ENCODE measurements at places on chromosomes 5 and 9.

DNA sequence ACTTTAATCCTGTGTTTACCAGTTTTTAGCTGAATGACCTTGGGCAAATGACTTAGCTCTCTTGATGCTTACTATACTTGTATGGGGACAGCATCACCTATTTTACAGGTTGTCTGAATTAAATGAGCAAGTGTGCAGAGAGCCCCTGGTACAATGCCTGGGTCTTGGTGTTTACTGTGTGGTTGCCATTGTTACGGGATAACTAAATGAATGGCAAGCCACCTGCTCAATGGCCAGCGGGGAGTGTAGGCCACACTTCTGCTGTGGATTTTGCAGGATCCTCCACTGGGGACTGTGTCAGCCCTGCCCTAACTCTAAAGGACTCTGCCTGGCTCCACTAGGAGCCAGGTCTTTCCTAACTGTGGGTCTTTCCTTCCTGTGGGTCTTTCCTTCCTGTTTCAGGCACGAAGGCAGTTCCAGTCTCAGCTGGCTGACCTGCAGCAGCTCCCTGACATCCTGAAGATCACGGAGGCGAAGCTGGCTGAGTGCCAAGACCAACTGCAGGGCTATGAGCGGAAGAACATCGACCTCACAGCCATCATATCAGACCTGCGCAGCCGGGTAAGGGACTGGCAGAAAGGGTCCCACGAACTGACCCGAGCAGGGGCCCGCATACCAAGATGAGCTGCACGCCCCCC lies 10.3 kb upstream of the GLE1 start:
- DNase-seq = peak; percentile 47

DNA sequence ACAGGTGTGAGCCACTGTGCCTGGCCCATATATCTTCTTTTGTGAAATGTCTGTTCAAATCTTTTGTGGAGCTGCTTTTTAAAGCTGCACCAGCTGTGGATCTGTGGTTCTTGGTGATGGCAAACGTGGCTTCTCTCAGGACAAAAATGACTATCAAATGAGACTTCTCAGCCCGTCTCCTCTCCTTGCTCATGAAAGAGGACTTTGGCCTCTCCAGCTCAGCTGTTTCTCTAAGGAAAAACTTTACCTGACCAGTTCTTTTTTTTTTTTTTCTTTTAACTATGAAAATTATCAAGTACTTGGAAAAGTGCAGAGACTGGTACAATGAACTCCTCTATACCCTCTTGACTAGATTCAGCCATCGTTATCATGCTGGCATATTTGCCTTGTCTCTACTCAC lies 44.8 kb downstream of the RALGPS1 start:
- no peak for DNase-seq

DNA sequence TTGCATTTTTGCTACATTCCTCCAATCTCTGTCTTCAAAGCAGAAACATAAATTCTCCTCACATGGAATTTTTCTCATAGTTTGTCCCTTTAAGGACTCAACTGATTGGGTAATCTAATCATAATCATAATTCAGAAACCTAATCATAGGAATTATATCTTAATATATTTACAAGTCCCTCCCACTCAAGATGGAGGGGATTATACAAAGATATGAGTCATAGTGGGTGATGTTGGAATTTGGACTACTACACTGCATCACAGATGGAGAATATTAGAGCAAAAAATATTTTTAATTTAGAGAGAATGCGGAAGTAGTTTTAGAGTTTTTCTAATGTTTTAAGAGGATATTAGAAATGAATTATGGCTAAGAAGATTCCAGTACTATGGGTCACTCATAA lies 1034.0 kb downstream of the DTWD2 start:
- DNase-seq = no peak

DNA sequence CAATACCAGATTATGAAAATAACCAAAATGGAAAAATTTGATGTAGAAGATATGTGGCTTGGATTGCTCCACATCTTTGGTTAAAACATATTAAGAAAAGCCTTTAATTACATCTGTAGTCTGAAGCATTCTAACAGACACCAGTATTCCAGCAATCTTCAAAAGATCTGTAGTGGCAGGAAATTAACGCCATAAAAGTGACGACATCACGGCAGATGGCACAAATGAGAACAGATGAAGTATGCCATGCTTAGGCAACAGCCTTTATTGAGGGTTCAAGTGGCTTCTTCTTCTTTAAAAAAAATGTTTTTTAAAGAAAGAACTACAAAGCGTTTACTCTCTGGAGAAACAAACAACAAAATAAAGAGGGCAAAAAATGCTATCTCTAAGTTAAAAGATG lies 164.2 kb downstream of the MEF2C start:
- DNase-seq = no peak

- no peak for DNase-seq
Measured at GRCh38 chr9:106920701-106921283, 57.8 kb downstream of the ZNF462 start.

- no peak for DNase-seq
Measured at GRCh38 chr5:169545762-169546161, 37.8 kb upstream of the SPDL1 start.

DNA sequence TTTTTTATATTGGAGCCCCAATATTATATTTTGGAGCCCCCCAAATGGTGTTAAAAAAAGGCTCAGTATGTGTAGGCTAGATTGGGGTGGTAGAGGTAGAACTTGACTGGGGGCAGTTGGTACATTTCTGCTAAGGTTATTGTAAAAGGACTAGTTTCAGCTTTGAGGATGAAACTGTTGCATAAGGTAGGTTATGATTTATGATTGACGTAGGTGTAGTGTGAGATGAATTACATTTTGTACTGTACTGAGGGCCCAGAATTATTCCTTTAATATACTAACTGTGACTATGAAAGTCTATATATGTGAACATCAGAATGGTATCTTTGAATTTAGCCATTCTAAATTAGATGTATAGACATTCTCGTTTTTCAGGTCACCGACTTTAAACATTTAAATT lies 3.6 kb downstream of the RIC1 start:
- no peak for DNase-seq

DNA sequence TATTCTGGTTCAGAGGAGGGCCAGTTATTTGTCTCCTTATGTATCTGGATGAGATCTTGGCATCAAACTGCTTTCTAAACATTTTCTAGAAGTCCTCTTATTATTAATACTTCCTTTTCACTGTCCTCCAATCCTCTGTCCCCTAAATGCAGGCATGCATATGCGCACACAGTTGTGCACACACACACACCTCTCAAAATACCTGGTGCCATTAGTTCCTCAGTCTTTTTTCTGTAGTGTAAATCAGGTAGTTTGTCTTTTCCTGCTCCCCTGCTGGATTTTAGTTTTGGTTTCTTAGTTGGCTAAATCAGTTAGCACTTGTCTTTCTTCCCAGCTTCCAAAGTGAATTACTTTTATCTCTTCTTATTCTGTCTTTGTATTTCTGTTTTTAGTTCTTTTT lies 55.8 kb upstream of the LRRC70 start:
- DNase-seq = no peak

DNA sequence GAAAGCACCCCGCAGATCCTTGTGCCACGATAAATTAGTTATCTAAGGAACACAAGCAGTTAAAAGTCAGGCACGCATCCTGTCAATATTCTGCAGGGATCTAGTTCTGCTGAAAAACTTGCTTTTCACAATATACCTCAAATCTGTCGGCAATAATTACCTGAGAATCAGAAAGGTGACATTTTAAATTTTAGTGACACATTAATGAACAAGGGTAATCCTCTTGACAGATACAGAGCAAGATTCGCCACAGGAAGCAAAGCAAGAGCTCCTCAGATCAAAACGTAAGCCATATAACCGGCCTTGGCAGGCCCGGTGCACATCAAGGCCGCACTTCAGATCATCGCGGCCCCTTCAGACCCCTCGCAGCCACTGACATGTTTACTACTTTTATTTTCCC lies 185.7 kb downstream of the ATPSCKMT start:
- no peak for DNase-seq

DNA sequence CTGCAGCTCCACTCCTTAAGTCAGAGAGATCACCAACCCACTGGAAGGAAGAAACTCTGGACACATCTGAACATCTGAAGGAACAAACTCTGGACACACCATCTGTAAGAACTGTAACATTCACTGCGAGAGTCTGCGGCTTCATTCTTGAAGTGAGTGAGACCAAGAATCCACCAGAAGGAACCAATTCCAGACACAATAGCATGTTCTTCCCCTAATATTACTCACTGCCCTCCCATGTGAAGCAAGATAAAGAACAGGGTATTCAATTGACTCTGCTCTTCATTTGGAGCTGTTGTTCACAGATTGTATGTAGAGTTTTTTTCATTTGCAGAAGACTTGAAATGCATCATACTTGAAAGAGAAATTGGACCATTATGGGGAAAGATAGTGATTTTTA lies 10.8 kb downstream of the SAXO1 start:
- no peak for DNase-seq

- DNase-seq = no peak
Measured at GRCh38 chr9:133098871-133099270, 22.2 kb downstream of the RALGDS start.

GRCh38 chr5:147170603-147171002 lies 64.2 kb upstream of the STK32A start:
- no peak for DNase-seq

- no peak for DNase-seq
Measured at GRCh38 chr9:30925635-30926034, 1458.8 kb upstream of the ACO1 start.
